ENCODE measurements at places on chromosomes 16 and 17. TPM values are rescaled to one million over a fixed set of nuclear protein-coding genes. Genes with fewer than 3 reads are reported as not detected.

Gene KIF18B
- 0.19 TPM for polyA plus RNA-seq

Gene EEF2K
- 9.6 TPM for polyA plus RNA-seq

Gene IL34
- 0.82 TPM for polyA plus RNA-seq

Gene CD7
- polyA plus RNA-seq = 0.23 TPM

Gene SLC52A1
- polyA plus RNA-seq = not detected

Gene CSF3
- 0.14 TPM for polyA plus RNA-seq

Gene TNP2
- polyA plus RNA-seq = not detected

Gene RABEP2
- polyA plus RNA-seq = 22.3 TPM

Gene KRT25
- polyA plus RNA-seq = not detected

Gene NDRG4
- 873 TPM for polyA plus RNA-seq

Gene KRT27
- polyA plus RNA-seq = not detected

Gene MSRB1
- polyA plus RNA-seq = 48.4 TPM

Gene GLYR1
- polyA plus RNA-seq = 67.2 TPM

Gene NPIPA7
- 3.5 TPM for polyA plus RNA-seq

Gene CNTNAP1
- polyA plus RNA-seq = 2.2 TPM

Gene DERL2
- 48.1 TPM for polyA plus RNA-seq

Gene TMEM238L
- not detected for polyA plus RNA-seq

Gene PRR15L
- polyA plus RNA-seq = 0.04 TPM

Gene NDUFAB1
- polyA plus RNA-seq = 582 TPM

Gene CACNG1
- not detected for polyA plus RNA-seq

Gene HSD17B2
- polyA plus RNA-seq = 0.11 TPM

Gene HOXB3
- polyA plus RNA-seq = 2.0 TPM

Gene TMED6
- polyA plus RNA-seq = 0.08 TPM

Measured in heart left ventricle (tissue), 16 donors.